ENCODE measurements at places on chromosomes 16 and 17.

DNA sequence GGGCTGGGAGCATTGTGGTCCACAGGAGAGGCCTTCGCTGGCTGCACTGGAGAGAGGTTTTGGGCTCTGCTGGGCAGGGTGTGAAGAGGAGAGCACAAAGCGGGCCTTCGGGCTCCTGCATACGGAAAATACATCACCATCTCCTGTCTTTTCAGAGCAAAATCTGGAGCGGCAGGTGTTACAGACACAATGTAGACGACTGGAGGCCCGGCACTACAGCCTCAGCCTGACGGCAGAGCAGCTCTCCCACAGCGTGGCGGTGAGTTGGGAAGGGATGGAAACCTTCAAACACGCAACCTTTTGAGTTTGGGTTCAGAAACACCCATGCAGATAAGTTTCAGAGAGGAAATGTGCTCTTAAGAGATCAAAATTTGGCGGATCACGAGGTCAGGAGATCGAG, 17.9 kb downstream of the GINS2 start:
- no peak for DNase-seq

DNA sequence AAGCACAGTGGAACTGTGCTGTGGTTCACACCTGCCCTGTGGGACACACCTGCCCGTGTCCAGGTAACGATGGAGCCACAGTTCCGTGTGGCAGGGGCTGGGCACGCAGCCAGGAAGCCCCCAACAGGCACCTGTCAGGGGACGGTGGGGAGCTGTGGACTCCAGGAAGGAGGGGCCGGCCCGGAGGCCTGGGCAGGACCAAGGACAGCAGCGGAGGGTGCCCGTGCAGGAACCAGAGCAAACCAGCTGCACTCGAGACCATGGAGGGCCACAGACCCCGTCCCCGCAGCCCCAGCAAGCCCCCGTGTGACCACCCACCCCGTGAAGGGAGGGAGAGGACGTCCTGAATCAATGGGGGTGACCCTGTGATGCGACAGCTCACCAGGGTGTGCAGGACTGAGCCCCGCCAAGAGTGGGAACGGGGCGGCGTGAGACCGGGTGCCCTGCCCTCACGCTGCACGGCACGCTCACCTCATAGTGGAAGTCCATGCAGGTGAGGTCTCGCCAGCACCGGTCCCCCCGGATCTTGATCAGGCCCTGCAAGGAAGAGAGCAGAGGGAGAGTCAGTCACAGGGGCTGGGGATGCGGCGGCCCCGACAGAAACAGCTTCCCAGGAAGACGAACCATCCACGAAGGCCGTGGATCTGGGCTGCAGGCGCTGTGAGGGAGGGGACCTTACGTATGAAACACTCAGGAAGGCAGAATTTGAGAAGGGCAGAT, 78.1 kb downstream of the LMF1 start:
- DNase-seq = no peak

DNA sequence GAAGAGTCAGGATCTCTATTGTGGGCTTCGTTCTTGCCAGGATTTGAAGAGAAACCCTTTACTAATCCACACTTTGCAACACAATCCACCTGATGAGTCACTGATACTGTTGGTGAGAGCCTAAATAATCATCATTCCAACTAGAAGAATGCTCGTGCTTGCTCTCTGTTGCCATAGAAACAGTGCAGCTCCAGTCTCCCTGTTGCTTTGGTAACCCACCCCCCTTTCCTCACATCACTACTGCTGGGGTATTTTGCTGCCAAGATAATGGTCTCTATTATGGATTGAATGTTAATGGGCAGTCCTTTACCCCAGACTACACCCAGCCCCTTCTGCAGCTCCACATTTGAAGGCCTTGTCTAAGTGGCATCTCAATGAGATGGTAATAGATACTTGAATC, 190.4 kb downstream of the ABCC12 start:
- no peak for DNase-seq

DNA sequence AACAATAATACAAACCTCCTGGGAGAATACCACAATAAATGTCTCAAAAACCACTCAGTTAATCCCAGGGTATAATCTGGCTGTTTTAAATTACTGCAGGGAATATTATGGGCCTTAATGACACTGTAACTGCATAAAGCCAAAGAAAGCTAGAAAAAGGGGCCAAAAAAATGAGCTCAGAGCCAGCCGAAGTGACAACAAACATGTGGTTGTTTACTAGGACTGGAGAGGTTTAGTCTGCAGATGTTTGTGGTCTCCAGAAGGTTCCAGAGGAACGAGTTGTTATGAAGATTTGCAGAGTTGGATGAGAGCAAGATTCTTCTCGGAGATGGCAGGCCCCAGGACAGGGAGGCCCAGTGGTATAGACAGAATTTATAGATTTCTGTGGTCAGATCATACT, 97.1 kb upstream of the AKTIP start:
- no peak for DNase-seq

DNA sequence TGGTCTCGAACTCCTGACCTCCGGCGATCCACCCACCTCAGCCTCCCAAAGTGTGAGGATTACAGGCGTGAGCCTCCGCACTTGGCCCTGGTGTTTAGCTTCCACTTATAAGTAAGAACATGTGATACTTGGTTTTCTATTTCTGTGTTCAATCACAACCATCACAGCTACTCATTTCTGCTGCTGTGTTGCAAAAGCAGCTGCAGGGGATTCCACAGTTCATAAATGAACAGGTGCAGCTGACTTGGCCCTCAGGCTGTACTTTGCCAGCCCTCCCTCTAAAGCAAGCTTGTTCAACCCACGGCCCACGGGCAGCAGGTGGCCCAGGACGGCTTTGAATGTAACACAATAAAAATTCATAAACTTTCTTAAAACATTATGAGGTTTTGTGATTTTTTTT, 79.2 kb downstream of the SLC39A11 start:
- no peak for DNase-seq

- DNase-seq = no peak
Measured at GRCh38 chr16:60392380-60392779, 1643.9 kb downstream of the CDH8 start.

DNA sequence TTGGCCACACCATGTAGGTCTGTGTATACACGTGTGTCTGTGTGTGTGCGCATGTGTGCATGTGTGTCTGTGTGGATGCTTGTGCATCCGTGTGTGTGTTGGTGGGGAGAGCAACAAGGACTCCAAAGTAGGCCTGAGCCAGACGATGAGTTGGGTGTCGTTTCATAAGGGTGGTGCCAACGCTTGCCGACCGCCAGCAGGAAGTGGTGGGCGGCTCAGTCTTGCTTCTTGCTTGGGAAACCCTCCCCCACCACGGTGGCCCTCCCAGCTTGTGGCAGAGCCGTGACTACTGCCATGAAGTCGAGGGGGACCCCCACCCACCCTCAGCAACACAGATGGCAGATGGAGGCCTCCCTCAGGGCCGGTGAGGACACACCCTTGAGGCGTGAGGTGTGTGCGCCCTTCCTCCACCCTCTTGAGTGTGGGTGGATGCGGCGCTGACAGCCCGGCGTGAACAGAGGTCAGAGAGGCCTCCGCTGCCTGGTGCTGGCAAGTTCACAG, 17.5 kb downstream of the SBK1 start:
- peak; percentile 81 for DNase-seq

DNA sequence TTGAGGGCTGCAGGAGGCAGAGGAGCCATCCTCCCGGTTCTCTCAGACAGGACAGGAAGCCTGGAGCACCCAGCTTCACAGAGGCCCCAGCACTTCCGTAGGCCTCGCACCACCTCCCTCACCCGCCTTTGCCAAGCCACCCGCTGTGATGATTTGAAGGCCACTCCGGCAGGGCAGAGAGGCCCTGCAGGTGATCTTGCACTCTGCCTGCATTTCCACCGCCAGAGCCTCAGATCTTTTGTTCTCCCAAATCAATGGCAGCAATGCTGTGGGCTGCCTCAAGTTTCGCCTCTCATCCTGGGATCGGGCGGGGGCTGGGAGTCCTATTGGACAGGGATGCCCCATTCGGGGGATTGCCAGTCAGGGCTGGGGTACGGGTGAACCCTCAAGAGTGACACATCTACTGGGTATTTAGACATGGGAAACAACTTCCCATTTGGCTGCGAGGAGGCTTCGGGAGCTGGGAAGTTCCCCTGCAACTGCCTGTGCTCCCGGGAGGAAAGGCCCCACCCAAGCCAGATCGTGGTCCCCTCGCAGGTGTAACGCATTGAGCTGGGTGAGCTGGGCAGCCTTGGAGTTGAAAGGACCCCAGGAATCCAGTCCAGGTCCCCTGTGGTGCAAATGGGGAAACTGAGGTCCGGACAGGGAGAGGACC, 34.8 kb upstream of the PEMT start:
- DNase-seq = no peak

DNA sequence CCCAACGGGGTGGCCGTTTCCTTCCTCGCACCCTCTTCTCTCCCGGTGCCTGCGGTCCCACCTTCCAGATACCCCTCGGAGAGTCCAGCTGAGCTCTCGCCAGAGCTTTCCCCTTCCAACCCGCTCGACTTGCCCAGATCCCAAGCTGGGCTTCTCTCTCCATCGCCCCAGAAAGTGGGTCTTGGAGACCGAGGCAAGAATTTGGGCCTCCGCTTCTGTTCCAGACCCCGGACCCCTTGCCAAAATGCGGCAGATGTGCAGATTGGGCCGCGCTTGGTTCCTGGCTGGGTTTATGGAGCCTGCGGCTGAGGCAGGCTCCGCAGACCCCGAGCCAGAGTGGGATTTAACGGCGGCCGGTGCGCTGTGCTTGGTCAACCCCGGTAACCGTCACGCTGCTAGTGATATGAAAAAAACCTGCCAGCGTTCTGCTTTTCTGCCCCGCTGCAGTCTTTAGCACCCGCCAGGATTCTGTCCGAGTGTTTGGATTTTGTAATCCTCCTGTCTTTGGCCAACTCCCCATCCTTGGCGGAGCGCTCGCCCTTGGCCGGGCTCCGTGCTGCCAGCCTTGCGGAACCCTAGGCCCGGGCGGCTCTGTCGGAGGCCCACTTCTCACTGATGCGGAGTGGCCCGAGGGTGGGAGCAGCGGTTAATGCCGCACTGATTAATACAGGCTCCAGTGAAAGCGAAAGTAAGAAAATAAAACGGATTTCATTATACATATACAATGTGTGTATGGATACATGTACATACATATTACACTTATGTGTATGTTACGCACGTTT, 754 bp upstream of the SLFN11 start:
- peak; percentile 31 for DNase-seq

GRCh38 chr16:56986361-56986760, 3.0 kb upstream of the NLRC5 start:
- no peak for DNase-seq

DNA sequence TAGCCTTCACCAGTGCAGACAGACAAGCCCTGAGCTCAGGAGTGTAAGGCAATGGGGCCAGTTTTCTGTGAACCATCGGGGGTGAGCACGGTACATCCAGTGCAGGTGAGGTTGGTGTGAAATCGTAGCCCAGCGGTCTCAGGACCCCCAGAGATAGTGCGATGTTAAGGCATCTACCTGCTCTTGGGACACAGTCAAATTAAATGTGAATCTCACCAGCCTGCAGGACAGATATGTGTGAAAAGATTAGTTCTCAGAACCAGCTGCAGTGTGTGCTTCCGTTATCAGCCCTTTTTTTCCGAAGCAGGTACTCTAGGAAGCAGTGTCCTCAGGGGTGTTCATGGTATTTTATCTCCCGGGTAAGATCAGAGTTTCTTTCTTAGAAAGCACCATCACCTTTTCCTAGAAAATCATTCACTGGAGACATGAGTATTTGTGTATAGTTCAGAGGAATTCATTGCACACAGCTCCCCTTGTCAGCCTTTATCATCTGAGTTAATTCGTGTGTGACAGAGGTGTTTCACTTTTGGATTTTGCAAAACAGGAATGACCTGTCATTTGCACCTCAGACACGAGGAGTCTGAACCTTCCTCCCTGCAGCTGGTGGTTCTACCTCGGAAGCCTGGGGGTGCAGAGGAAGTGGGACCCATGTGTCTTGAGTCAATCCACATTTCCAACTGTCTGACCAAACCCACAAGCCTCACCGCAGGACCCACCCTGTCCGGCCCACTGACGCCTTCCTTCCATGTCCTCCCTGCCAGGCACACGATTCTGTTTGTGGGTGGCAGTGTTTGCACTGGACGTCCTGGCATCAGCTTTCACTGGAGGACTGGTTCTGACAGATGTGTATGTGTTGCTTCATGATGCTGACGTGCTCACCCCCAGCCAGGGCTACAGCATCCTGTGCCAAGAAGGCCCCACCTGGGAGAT, 107.8 kb downstream of the CLEC16A start:
- peak; percentile 6 for DNase-seq

GRCh38 chr16:72928090-72928981, 119.6 kb downstream of the ZFHX3 start:
- DNase-seq = no peak

DNA sequence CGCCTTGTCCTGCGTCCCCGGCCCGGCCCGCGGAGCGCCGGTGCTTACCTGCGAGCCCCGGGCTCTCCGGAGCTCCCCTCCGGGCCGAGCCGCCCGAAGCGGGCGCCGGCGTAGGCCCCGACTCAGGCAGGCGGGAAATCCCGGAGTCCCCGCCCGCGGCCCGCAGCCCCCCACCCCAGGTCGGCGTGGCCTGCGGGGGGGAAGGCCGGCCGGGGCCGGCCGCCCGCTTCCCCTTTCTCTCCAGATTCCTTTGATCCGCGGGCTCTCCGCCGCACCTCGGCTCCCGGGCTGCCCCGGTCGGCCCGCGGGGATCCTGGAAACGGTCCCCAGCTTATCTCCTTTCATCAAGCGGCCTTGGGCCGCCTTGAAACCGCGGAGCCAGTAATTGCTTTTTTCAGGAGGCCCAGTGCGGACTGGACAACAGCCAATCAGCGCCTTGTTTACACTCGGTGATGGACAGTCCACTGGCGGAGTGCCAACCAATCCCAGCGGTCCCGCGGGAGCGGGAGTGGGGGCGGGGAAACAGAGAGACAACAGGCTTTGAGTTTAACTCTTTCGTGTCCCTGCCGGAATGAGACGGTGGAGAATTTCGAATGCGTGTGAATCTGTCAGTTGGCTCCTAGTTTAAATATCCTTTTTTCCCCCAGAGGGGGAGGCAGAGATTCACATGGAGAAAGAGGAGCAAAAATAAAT, 1.4 kb upstream of the BAHCC1 start:
- no peak for DNase-seq

DNA sequence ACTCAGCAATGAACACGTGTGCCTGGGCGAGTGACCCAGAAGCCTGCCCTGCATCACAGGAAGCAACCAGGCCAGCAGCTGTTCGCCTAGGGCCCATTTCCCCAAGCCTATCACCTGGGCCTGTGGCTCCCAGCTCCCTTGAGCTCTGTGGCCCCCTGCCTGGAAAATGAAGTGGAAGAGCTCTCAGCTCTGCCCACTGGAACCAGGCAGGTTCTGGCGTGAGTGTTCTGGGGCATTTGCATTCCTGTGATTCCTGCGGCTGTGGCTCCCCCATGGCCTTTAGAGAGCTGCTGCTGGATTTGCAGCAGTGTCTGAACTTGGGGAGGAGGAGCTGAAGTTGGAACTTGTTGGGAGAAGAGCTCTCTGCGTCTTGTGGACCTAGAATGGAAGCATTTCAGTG, 22.8 kb downstream of the PGS1 start:
- DNase-seq = no peak
